ENCODE measurements at places on chromosomes 1 and 21.

DNA sequence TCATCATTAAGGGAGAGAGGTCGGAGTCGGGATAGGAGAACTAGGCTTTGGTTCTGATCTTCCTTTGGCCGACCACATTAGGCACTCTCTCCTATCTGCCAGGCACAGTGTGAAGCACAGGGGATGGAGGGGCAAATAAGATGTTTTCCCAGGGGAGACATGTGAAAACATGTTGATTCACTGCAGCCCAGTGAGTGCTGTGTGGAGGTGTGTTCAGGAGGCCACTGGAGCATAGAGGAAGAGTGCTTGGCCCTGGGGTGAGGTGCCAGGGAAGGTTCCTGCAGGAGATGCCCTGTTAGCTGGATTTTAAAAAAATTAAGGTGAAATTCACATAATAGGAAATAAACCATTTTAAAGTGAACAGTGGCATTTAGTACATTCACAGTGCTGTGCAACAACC, 3.7 kb downstream of the VANGL2 start:
- DNase-seq = no peak

DNA sequence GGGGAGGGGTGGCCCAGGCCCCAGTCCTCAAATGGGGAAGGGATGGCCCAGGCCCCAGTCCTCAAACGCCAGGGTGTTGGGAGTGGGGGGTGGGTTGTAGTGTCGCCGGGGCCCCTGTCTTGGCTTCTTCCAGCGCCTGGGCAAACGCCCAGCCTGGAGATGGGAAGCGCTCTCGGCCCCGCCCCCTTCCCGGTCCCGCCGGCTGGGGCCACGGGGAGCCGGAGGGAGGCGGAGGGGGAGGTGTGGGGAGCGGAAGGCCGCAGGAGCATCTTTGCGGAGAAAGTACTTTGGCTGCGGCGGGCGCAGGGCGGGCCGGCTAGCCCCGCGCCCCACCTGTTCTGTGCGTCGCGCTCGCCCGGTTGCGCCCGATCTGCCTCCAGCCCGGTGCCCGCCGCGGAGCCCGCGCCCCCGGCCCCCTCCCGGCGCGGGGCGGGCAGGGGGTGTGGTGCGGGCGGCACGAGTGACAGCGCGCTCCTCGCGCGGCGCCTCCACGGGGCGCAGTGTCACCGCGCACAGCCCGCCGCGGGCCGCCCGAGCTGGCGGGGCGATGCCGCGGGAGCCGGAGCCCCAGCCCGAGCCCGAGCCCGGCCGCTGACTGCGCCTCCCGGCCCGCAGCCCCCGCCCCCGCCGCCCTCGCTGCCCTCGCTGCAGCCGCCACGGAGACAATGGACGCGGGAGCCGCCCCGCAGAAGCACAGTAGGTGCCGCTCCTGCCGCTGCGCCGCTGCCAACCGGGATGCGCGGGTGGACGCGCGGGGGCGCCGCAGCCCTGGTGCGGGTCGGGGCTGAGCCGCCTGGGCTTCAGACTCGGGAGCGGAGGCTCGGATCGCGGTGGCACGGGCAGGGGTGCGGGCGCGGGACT, 31.1 kb upstream of the PEX10 start:
- peak; percentile 34 for DNase-seq

DNA sequence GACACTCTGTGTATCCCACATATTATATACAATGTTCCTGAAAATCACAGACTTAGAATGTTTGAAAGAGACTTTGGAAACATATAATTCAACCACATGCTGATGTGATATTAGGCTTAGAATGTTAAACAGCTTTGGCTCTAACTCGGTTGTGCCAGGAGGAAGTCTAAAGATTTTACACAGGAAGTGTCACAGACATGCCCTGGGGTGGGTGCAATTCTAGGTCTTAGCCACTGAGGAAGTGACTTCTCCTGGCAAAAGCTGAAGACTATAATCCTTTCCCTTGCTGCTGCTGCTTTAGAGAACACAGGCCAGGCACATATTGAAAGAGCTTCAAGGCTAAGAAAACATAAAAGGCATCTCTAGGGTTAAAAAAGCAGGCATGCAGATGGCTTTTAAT, 51.0 kb downstream of the RPL5 start:
- peak; percentile 12 for DNase-seq

GRCh38 chr1:203426870-203427269, 48.7 kb upstream of the PRELP start:
- no peak for DNase-seq

DNA sequence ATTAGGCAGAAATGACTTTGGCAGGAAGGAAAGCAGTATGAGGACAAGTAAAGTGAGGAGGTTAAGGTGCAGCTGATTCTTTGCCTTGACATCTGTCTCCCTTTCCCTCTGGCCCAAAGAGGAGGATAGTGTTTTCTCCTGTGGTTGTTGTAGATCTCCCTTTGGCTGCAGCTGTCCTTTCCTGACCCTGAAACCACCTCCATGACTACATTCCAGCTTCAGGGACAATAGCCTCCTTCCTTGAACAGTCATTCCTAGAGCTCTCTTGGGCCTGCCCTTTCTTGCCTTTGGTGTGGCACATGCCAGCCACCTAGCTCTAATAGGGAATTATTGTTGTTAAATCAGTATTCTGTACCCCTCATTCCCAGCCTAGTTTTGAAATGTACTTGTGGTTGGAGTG, 6.2 kb downstream of the ZMYM1 start:
- DNase-seq = no peak

GRCh38 chr1:101088431-101088830, 62.8 kb upstream of the DPH5 start:
- no peak for DNase-seq

DNA sequence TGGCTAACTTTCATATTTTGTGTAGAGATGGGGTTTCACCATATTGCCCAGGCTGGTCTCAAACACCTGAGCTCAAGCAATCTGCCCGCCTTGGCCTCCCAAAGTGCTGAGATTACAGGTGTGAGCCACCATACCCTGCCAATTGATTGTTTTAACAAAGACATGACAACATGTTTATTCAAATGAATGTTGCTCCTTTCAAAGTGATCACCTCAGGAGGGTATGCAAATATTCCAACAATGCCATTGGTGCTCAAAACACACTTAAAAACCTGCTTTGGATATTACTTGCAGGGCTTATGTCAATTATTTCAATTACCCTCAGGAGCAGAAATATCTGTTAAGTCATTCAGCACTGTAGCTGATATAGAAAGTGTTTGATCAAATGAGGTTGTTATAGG, 7.9 kb downstream of the LAX1 start:
- DNase-seq = no peak
